ENCODE measurements at places on chromosomes 16 and 17.

DNA sequence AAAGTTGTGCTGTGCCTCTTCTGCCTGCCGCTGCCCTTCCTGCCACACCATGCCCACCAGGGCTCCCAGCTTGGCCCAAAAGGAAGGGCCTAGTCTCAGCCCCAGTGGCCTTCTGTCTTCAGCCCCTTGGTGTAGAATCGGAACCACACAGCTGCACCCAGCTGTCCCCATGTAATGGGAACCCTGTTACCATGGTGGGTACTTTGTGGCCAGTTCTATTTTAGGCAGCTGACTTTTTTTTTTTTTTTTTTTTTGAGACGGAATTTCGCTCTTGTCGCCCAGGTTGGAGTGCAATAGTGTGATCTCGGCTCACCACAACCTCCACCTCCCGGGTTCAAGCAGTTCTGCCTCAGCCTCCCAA lies 163.3 kb upstream of the GSE1 start:
- DNase-seq, result no peak

DNA sequence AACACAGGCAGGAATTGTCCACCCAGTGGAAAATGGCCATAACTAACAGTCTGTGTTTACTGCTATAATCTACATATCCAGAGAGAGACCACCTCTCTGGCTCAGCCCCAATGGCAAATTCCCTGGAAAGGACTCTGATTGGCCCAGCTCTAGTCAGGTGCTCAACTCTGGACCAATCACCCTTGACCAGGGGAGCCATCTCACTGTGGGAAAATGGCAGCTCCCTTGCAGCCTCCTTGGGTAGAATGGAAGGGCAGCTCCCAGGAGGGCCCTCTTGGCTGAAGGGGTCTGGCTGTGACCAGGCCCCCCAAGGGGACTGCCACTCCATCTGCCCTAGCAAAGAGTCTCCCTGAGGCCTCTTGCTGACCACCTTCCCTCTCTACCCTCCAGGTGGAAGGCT lies 3.1 kb downstream of the ALOX15B start:
- DNase-seq, result no peak

DNA sequence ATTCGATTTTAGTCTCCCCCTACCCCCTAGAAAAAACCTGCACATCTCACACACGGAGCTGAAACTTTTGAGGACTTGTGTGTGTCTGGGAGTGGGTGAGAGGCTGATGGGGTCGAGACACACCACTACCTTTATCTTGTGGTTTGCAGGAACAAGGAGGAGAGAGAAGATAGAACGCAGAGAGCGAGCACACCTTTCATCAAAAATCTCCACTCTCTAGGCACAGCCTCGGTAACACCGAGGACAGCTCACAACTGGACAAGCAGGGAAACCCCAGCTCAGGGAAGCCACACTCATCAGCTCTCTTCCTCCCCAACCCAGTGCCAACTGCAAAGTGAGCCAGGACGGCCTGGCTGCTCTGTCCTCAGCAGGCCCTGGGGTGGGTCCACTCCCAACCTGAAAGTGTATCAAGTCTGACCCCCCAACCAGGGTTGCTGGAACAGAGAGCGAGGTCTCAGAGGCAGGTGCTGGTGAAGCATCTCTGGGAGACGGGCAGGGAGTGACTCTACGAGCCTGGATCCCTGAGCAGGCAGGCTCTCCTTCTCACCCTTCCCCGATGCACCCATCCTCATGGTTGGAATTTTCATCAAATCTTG lies 5.2 kb upstream of the GHDC start:
- DNase-seq, result no peak

- no peak for DNase-seq
Measured at GRCh38 chr16:1614456-1615102, 2.4 kb downstream of the CRAMP1 start.

- peak; percentile 86 for DNase-seq
Measured at GRCh38 chr17:77616254-77616731, 342.2 kb upstream of the TNRC6C start.

DNA sequence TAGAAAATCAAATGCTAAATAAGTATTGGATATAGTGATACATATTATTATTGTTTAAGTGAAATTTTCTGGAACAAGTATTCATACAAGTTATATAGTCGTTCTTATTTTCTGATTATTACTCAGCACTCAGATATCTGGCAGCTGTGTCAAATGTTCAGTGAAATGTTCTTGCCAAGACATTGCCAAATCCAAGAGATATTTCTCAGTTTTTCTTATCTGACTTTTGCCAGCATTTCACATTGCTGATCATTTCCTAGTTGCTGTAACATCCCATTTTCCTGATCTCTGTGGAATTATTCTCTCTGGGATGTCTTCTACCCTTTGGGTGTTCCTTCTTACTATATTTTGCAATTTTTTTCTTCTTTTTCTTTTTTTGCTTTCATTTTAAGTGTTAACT lies 262.3 kb downstream of the KIF2B start:
- no peak for DNase-seq

- DNase-seq, result peak; percentile 60
Measured at GRCh38 chr16:89241187-89242007, 23.9 kb downstream of the ZNF778 start.

- DNase-seq, result peak; percentile 27
Measured at GRCh38 chr17:49494986-49495841, at the start of gene NGFR. Gene NGFR, plus strand, starts transcription at chr17:49495293. Its CDS starts 125 bp downstream, at chr17:49495418.

- no peak for DNase-seq
Measured at GRCh38 chr17:62921817-62922216, 44.2 kb upstream of the TANC2 start.

DNA sequence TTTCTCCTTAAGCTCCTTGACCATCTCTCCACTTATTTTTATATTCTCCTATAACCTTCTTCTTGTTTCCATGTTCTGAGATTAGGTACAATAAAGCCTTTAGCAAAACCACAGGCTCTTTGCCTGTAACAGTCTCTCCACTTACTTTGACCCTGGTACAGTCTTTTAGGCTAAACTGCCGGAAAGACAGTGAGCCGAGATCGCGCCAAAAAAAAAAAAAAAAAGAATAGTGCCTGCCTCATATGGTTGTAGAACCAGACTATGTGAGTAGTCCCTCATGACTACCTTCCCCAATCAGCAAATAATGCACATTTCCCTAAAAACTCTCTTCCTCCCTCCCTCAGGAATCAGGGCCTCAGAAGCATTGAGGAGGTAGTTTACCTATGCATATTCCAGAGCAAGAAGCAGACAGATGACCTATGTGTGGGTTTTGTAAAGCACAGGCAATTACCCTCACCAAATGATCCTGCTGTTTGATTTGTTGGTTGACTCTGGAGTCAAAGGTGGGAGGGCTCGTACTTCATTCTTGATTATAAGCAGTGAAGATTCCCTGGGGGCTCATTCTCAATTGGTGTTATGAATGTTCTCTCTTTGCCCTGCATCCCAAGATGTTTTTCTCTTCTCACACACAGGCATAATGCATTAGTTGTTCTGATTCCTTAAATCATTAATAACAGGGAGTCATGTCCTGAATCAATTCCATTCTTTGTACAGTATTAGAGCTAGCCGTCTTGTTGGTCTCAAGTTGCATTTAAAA lies 8.9 kb upstream of the NME1 start:
- no peak for DNase-seq

DNA sequence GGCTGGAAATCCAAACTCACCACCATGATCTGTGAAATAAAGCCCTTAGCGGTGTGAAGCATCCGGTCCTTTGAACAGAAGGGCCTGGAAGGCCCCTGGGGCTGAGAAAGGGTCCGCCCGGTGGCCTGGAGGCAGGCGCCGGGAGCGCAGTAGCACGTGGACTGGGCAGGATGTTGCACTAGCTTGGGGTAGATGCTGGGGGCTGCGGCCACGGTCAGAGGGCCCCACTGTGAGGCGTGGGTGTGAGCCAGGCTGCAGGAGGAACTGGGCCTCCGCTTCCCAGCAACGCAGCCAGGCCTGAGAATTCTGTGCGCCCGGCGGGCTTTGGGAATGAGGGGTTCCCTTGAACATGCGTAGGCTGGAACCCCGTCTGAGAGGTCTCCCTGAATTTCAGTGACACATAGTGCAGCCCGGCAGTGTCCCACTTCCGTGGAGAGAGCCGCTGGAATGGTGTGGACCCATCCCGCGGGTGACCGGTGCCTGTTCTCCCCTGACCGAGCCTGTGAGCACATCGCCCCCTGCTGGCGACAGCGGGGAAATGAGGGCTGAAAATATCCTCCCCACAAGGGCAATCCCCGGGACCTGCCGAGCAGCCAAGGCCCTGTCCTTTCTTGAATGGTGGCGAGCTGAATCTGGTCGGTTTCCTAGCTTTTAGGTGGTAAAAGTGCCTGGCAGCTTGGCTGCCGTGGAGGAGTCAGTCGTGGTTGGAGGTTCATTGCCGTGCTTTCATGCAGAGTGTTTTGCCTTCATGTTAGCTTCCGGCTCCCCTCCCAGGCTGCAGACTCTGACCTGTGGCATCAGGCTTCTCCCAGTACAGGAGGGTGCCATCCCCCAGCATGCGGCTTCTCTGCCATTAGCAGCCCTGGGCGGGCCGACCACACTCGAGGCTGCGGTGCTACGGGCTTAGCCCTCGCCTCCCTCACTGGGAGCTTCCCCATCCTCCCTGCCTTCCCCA lies 43.8 kb downstream of the DNAJA2 start:
- DNase-seq, result peak; percentile 31

- no peak for DNase-seq
Measured at GRCh38 chr17:57968456-57968855, 13.2 kb upstream of the CUEDC1 start.

GRCh38 chr17:22265807-22266206 lies 573.5 kb downstream of the KCNJ18 start:
- DNase-seq, result no peak

DNA sequence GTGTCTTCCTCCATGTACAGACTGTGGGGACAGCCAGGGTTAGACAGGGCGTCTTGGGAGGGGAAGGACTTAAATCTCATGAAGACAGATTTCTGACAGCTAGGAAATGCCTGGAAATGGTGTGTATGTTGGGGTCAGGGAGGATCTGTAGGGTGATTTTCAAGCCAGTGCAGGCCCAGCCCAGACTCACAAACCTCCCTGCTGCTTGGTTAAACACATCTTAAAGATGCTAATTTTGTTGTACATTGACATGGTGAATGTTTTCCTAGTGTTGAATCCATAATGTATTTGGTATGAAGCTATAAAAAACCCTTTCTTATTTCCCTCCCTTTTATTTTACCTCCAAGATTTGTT lies 238.3 kb downstream of the CCDC182 start:
- DNase-seq, result no peak

DNA sequence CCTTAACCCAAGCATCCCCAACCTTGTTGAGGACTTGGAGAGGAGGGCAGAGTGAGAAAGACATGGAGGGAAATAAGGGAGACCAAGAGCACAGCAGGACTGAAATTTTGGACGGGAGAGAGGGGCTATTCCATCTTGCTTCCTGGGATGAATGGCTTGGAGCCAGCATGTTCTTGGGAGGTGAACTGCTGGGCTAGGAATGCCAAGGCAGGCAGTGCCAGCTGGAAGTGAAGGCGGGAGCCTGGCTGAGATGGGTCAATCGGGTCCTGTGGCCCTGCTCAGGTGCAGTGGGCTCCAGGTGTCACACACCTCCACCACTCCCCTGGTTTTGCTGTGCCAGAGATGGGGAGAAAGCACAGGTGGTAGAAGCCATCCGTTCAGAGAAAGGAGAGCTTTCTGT lies 25.5 kb downstream of the WNT9B start:
- DNase-seq, result no peak

DNA sequence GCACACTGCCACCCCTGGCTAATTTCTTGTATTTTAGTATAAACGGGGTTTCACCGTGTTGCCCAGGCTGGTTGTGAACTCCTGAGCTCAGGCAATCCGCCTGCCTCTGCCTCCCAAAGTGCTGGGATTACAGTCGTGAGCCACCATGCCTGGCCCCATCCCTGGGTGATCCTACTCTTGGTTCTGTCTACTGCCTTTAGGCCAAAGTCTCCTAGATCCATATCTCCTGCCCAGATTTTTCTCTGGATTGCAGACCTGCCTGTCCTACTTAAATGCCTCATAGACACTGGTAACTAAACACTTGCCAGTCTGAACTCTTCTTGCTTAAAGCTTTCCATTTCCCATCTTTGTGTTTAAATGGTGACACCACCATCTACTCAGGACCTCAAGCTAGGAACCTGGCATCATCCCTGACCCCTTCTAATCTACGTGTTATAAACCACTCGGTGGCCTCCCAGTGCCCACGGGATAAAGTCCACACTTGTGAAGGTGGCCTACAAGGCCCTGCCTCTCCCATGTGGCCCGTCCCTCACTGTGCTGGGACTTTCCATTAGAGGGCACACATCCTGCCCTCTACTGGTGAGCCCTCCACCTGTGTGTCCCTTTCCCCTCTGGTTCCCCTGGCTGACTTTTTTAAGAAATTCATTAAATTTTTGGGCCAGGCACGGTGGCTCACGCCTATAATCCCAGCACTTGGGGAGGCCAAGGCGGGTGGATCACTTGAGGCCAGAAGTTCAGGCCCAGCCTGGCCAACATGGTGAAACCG lies 51.1 kb downstream of the USP43 start:
- DNase-seq, result no peak

- no peak for DNase-seq
Measured at GRCh38 chr17:36945959-36946725, 2.6 kb upstream of the AATF start.

DNA sequence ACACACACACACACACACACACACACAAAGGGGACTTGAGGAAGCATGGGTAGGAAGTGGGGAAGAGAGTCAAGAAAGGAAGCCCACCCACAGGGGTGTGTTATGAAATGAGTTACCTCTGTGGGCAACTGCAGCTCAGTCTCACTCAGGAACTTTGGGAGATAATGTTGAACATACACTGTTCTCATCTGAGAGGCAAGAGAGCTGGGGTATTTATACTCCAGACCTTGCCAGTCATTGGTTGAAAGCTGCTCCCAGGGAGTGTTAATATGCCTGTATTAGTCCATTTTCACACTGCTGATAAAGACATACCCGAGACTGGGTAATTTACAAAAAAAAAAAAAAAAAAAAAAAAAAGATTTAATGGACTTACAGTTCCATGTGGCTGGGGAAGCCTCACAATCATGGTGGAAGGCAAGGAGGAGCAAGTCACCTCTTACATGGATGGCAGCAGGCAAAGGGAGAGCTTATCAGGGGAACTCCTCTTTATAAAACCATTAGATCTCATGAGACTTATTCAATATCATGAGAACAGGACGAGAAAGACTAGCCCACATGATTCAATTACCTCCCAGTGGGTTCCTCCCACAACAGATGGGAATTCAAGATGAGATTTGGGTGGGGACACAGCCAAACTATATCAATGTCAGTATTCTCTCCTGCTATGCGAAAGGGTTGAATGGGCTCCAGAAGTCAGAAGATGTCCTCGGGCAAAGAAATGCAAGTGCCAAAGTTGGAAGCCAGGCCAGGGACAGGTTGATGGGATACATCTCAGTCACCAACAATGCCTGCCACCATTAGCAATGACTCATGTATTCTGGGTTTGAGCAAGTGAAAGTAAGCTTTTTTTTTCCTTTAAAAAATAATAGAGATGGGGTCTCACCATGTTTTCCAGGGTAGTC lies 270.5 kb downstream of the MRTFB start:
- DNase-seq, result no peak
